ENCODE measurements at places on chromosomes 4 and X.

- no peak for DNase-seq
These were observed 40.9 kb downstream of the JADE3 start for GRCh38 chrX:46953137-46953527.

GRCh38 chr4:24190761-24191695 lies 301.2 kb upstream of the PPARGC1A start:
- no peak for DNase-seq

DNA sequence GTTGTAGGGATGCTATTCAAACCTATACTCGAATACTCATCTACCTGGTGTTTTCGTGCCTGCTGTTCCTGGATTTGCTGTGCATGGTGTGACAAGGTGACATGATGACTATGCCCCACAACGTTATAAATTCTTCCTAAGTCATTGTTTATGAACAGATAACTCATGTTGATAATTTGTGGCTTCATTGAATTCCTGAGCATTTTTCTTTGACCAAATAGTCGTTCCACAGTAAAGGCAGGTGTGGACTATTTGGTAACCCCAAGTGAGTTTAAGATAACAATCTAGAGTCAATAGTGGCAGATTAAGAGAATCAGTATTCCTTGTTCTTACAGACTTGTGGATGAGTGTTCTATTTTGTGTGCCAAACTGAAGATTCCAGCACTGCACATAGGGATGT lies 59.9 kb downstream of the SNX25 start:
- no peak for DNase-seq

DNA sequence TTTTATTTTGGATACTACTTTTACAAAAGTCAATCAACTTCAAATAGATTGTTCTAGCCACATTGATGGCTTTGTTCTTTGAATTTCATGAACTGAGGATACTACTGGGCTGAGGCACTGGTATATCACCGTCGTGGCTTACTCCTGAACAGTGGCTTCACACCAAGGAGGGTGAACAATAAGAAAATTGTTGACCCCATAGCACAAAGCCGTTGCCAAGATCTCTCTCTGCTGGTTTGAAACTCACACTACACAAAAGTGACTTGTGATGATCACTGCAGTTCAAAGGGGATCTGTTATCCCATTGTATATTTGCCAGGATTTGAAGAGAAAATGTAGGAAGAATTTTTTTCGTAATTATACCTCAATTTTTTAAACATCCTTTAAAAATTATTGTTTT lies 119.6 kb downstream of the PDLIM5 start:
- no peak for DNase-seq

DNA sequence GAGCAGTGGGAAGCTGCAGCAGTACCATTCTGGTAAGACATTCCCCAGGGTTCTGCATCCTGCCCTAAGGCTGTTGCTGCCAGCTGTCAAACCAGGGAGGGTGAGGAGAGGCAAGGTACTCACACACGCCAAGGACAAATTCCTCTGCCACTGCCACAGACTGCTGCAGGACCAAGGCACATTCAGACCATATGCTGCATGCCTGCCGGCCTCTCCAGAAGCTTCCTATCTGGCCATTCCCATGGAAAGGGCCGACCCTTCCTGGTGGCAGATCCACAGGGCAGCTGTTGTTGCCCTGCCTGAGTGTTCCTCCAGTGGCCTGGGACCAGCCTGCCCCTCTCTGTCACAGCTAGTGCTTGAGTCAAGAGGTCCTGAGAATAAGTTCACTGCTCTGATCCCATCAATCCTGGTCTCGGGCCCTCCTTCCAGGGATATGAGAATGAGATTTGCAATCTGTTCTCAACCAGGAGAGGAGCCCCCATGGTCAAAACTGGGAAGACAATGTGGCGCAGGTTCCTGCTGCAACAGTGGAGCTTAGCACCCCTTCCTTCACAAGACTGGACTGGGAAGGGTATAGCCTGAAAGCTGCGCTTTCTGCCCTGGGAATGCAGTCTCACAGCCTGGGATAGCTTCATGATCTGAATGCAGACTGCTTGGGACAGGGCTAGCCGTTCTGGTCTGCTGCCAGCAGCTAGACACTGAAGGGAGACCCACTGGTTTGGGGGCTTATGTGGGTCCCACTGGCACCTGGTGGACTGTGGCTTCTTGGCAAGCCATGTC lies 342.5 kb upstream of the NDST3 start:
- DNase-seq: no peak

GRCh38 chr4:36255577-36255976 lies 11.3 kb upstream of the ARAP2 start:
- DNase-seq: no peak

- no peak for DNase-seq
These were observed 121.6 kb upstream of the FAT1 start for GRCh38 chr4:186845137-186845842.

- DNase-seq: no peak
These were observed 204.8 kb upstream of the VCX start for GRCh38 chrX:7638078-7638710.

DNA sequence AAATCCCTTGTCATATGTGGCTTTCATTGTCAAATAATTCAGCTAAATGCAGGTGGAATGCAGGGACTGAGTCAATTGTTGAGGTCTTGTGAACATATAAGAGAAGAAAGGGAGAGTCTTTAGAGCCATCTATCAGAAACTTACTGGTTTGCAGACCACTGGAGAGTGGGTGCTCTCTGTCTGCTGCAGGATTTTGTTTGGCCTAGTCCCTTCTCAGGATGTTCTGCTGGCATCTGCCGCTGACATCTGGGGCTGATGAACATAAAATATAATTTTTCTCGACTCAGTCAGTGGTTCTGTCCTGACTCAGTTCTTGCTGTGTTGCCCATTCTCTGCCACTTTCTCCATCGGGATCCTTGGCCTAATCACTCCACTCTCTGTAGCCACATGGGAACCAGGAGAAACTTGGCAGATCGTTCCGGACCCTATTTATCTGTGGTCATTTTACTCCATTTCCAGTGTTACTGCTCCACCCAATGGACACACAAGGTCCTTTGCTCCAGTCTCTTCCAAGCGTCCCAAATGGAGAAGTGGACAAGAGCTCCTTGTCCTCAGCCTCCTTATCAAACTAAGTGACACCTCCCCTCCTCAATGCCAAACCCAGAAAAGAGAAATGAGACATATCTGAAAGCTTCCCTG lies 436.2 kb downstream of the FAT4 start:
- DNase-seq: no peak

DNA sequence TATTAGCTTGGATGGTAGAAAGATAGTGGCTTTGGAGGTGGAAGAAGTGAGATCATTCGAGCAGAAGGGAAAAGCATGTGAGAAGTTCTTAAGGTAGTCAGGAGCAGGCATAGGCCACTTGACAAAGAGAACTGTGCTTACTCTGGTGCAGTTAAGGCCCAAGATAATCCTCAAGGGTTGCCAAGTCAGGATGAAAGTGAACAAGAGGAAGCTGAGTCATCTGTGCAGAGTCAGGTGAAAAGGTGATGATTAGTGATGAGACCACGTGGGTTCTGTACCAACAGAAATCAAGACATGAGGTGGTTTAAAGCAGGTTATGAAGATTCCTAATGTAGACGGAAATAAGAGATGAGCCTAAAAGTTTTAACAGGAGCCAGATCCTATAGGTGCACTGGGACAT lies 369.8 kb downstream of the DTHD1 start:
- DNase-seq: peak; percentile 13

GRCh38 chr4:107876099-107876498 lies 51.4 kb downstream of the SGMS2 start:
- DNase-seq: no peak

- DNase-seq: no peak
These were observed 5.8 kb downstream of the MAEA start for GRCh38 chr4:1295405-1296055.

Data from GM12892 (cell line).